ENCODE measurements at places on chromosomes 5 and 9.

GRCh38 chr5:16854351-16854750, 81.7 kb downstream of the MYO10 start:
- no peak for DNase-seq

DNA sequence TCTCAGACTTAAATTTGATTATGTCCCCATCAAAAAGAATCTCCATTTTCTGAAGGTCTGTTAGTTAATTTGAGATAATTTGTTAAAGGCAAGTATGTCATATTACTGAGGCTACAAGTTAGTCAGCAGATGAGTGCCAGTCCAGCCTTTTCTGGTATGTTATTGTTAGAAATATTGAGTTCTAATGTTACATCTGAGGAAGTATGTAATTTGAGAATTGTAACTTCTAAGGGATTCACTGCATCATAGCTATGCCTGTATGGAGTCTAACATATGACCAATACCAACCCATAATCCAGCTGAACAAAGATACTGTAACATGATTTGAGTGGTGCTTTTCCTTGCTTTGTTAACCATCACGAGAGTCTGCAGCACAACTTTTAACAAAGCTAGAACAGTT, 13.9 kb downstream of the SLC23A1 start:
- no peak for DNase-seq

DNA sequence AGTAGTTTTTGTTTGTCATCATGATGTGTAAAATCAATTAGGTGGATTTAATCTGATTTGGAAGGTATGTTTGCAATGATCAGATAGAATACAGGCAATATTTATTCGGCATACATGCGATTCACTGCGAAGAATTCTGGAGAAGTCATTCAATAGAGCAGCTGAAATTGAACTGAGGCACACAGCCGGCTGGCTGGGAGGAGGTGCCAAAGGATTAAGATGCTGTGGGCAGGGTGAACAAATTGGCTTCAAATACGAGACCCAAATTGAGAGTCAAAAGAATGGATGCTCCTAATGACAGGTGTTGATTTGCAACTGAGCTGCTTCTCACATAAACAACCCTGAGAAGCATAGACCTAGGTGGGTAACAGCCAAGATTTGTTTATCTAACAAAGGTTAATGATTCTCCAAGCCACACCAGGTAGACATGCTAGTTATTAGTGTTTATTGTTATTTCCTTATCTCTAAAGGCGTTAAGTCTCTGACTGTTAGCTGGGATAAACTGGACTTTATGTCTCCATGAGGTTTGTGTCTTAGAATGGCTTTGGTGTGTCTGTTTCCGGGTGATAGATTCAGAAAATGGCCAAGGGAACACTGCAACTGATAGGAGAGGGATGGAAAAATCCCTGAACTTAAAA, 55.3 kb upstream of the CLINT1 start:
- no peak for DNase-seq

GRCh38 chr9:88664773-88665172, 129.8 kb downstream of the NXNL2 start:
- no peak for DNase-seq

DNA sequence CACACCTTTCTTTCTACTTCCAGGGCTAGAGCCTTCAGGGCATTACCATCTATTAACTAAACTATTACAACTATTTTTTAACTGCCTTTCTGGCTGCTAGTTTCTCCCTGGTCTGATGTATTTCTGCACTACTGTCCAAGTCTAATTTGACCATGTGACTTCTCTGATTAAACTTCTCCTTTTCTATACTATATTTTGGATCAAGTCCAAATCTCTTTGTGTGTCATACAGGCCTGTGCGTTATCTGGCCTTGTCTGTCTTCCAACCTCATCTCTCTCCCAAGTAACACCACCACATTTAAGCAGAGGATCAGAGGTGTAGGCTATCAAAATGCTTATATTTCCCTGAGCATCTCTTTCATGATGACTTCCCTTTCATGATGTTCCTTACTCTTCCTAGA, 47.2 kb upstream of the OR13F1 start:
- no peak for DNase-seq

GRCh38 chr5:129820-130219, 37.9 kb downstream of the PLEKHG4B start:
- DNase-seq: no peak

- DNase-seq: no peak
These were observed 71.8 kb upstream of the NIPAL4 start for GRCh38 chr5:157388111-157388710.

DNA sequence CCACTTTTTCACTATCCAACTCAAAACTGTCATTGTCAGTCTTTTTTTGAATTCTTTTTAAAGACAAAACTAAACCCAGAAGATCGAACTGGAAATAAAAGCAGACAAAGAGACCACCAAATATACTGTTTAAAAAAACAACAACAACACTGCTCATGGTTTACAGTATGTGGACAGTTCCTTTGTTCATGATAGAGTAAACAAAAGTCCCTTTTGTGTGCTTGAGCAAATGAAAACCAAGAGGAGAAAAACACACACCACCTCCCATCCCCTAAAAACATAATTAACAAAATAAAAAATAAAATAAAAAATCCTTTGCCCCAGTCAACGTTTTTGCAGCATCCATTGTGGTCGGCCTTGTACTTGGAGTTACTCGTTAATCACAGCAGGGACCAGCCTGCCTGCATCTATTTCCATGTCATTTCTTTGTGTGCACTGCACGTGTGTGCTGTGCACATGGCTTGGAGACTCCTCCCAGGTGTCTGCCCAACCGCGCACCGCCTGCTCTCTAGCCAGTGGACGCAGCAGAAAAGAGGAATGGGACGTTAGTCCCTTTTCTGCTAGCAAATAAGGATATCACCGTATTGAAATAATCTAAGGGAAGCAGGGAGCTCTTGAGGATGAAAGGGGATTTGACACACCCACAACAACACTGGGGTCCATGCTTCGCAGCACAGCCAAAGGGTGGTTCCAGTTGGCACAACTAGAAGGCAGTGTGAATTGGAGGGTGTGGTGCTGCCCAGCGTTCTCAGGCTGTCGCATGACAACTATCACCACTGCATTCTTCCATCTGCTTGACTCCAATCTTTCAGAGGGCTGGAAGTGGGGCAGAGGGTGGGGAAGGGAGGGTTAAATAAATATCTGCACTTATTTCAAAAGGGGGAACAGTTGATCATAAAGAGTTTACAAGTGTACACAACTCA, 130.0 kb downstream of the SEMA6A start:
- DNase-seq: no peak

DNA sequence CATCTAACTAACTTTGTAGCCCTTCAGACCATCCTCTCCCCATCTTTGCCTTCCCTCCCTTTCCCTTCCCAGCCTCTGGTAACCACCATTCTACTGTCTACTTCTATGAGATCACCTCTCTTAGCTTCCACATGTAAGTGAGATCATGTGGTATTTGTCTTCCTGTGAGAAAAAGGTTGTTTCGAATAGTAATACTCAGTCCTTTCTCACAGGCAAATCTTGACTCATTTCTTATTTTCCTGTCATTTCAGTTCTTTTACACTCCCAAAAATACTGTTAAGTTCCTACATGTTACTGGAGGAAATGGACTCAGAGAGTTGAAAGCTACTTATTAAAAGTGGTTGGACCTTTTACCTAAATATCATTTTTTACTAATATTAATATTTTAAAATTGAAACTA, 82.1 kb downstream of the SLF1 start:
- DNase-seq: no peak

DNA sequence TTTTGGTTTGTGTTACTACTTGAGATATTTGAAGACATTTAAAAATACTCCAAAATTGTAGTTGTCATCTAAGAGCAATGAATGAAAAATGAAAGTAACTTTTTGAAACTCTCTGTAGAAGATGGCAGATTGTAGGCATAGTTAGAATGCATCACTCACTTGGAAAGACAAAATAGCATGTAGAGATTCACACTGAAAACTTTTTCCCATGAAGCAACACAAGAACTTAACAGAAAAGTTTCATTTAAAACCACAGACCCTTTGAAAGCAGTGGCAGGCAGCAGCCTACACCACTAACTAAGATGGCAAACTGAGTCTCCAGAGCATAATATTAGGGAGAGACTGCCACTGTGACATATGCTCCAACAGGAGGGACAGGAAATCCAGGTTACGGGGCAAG, 18.9 kb upstream of the FAM174A start:
- no peak for DNase-seq

DNA sequence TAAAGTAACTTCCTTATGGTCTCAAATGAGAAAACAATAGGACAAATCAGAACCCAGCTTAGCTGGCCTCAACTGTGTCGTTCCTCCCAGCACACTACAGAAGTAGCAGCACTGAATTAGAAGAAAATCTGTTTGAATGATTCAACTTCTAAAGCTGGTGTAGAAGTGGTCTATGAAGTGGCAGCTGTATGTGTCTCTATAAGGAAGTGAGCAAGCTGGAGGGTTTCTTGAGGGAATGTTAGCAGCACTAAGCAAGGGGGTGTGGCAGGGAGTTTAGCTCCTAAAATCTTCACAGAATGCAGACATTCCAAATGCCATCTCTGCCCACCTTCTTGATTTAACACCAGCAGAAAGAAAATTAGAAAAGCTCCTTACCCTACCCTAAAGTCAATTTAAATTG, 4.1 kb downstream of the KLF9 start:
- no peak for DNase-seq

DNA sequence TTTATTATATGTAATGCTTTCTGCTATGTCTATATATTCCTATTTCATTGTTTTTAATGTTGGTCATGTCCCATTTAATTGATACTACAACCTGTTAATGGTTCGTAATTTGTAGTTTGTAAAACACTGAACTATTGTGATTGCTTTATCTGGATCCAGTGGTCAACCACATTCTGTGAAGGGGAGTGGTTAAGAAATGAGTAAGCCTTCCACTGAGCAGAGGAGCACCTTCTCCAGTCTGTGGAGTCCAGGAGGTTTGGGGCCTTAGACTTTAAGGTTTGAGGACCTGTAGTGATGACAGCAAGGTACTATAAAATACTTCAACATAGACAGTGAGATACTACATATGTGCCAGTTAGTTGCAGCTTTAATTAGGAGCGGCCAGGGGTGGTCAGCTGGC, 67.7 kb upstream of the RAD23B start:
- DNase-seq: no peak

- no peak for DNase-seq
These were observed 39.7 kb upstream of the NIPBL start for GRCh38 chr5:36836831-36837230.

- no peak for DNase-seq
These were observed 101.0 kb downstream of the CD180 start for GRCh38 chr5:67095346-67096171.

DNA sequence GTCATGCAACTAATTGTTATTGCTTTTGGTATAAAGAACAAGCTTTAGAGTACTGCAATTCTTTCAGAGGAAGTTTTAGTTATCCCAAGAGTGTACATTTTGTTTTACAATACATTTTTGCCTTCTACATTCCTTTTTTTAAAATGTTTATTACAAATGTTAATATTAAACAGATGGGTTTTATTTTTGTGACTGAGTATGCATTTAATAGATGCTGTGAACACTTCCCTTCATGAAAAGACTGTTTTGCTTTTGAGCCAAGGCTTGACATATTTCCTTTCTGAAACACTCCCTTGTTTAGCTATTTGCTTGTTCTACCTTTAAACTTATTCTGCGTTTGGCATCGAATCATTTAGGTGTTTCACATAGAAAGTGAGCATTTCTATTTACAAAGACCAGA, 14.8 kb upstream of the ZNF474 start:
- DNase-seq: no peak

GRCh38 chr5:60386436-60387050, 313.4 kb downstream of the DEPDC1B start:
- no peak for DNase-seq

DNA sequence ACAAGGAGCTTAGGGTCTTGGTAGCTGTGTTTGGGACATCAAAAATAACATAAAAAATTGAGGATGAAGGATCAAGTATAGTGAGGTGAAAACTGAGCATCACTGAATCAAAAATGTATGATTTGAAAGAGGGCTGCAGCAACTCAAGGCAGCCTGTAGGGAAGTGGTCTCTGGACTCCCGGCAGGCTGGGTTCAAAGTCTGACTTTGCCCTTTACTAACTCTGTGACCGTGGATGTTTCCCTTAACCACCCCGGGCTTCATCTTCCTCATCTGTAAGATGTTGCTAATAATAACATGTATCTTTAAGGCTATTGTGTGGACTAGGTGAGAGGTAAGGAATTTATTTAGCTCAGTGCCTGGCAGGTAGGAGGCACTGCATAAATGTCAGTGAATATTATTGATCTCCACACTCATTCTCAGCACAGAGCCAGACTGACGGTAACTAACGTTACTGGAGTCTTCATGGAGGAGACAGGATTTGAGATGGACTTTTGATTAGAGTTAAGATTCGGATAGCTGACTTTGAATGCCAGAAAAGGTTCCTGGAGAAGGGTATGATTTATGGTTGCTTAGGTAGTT, 367.3 kb downstream of the NDUFS4 start:
- no peak for DNase-seq

- no peak for DNase-seq
These were observed 59.5 kb upstream of the FOXI1 start for GRCh38 chr5:170046241-170046640.

- no peak for DNase-seq
These were observed 132.4 kb downstream of the GABBR2 start for GRCh38 chr9:98576354-98576753.

- DNase-seq: no peak
These were observed 32.2 kb upstream of the PAX5 start for GRCh38 chr9:37066139-37066725.

- no peak for DNase-seq
These were observed 6.3 kb downstream of the PRR7 start for GRCh38 chr5:177452688-177453638.

DNA sequence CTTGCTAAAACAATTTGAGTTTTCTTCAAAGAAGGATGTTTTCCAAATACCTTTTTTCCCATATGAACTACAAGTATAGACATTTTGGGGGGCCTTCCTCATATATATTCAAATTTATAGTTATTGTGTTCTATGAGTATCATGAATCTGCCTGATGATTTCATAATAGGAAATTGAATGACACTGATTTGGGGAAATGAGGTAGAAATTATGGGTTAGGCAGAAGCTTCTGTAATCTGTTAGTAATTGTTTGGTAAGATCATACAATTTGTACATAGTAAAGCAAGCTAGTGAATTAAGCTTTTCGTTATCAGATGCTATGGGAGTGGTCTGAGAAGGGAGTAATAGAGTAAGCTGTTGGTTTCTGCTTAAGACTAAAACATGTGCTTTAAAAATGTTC, 98.0 kb downstream of the TRIO start:
- no peak for DNase-seq

DNA sequence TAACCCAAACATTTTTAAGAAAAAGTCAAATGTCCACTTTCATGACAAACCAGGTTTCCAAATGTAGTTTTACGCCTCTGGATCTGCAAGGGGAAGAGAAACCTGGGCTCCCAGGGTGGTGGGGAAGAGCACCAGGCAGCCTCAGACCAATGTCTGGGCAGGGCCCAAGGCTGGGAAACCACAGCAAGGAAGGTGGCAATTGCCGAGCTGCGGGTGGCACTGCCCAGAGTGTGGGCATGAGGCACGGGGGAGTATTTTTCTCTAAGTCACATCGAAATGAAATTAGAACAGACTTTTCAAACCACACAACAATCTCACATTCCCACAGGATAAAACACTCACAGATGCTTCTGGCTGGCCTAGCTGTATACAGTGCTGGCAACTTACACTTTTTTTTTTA, 32.6 kb upstream of the RASGEF1C start:
- no peak for DNase-seq

Data from activated gamma-delta T cell treated with Interleukin-2 at 50 U/mL for 16 hours (primary cell).